ENCODE measurements at places on chromosomes 7 and 10.
A peak's percentile ranks its signal among the peaks of the same experiment; 100 is the strongest.

GRCh38 chr7:107957436-107957835 lies 45.5 kb downstream of the LAMB1 start:
- no peak for DNase-seq

GRCh38 chr7:34296663-34297062 lies 361.4 kb upstream of the NPSR1 start:
- DNase-seq: no peak

DNA sequence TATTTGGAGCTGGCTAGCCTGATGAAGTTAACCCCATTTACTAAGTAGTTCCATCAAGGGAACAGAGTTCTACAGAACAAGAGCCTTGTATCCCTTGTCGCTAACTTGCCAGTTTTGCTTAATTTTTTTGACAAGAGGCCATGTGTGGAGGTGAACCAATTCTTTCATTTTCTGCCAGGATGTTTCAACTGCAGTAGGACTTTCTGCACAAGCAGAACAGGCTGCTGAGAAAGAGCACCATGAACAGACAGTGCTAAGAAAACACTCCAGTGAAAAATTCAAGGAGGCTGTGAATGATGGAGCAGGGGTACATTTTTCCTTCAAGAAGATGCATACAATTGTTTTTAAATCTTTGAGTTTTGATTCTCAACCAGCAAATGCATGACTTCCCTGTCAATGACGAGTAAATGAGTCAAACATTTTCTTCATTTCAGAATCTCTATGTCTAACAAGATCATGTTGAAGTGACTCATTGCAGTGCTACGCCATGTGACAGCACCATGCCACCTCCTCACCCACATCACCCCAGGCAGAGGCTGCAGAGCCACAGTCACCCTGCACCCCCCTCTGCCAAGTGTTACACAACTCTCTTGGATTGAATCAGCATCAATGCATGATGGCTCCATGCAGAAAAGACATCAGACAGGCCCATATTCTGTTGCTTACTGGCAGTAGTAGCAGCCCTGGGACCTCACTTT lies 193.1 kb downstream of the COBL start:
- DNase-seq: peak; percentile 14

- no peak for DNase-seq
These were observed 78.9 kb upstream of the SMIM30 start for GRCh38 chr7:113197274-113197673.

DNA sequence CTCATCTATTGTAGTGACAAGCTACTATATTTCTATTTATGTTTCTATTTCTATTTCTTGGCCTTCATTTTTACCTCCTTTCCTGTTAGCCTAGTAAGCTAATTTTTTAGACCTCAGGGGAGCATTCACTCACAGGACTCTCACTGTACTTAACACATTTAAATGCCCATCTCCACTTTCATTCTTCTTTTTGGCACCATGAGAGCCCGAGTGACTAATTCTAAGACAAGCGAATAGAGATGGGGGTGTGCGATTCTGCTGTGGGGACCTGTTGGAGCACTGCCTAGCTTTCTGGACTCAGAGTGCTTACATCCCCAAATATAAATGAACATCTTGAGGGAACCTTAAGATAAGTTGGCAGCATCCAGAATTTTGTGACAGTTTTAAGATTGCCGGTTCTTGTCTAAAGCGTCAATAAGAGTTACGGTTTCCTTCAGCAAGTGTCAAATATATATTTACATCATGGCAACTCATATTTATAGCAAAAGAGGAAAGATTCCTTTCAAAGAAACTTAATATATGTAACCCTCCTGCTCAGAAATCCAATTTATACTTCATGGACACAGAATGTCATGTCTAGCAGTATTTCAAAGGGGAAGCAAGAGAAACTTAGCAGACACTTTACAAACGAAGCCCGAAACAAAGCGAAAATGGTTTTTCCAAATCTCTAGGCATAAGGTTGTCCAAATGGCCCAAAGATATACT lies 54.1 kb upstream of the AFAP1L2 start:
- no peak for DNase-seq

DNA sequence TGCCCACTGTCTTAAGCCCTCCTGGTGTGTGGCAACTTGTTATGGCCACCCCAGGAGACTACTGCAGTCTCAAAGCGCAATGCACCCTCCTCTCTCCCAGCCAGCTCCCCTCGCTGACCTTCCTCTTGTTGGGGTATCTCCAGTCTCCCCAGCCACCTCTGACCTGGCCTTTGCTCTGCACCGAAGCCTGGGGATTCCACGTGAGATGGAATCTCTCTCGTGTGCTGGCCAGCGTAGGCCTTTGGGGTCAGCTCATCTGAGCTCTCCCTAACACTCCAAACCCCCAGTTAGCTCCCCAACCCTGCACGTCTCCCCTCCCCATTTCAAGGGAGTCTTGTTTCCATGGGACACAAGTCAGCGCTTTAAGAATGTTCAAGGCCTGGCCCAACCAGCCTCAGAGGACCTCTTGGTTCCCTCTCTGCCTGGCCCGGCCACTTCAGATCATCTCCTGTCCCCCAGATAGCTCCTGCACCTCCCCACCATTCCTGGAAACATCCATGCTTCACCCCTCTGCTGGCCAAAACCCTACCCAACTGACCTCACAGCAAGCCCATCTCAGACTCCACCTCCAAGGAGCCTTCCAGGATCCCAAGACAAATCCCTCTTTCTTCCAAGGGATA lies 11.2 kb downstream of the ITPRIP start:
- DNase-seq: no peak
